ENCODE measurements at places on chromosomes 12 and 14.

GRCh38 chr12:32379667-32380066, 19.7 kb upstream of the FGD4 start:
- no peak for DNase-seq

- DNase-seq = no peak
These were observed 42.6 kb downstream of the FRS2 start for GRCh38 chr12:69512820-69513219.

GRCh38 chr14:68784978-68785533, 7.8 kb downstream of the ZFP36L1 start:
- DNase-seq = no peak

DNA sequence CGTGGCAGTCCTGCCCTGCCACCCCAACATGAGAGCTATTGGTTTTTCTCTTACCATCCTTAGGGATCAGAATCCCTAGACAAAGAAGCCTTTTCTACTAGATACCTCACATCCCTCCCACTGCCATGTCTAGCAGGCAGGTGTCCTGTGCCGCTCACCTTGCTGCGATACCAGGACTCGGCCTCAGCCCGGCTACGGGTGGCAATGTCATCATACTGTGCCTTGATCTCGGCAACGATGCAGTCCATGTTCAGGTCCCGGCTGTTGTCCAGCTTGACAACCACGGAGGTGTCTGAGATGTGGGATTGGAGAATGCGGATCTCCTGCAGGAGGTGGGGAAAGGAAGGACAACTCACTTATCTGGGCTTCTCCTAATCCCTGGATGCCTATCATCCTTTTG, 4.5 kb downstream of the KRT83 start:
- no peak for DNase-seq

- no peak for DNase-seq
These were observed 29.8 kb downstream of the DIO3 start for GRCh38 chr14:101591121-101591520.
